A549 treated with GW870086 at 1 μM for 4 hours (cell line): ENCODE measurements at places on chromosomes 16 and 17. TPM values are rescaled to one million over a fixed set of nuclear protein-coding genes. Genes with fewer than 3 reads are reported as not detected.

The SLC13A2 gene
- total RNA-seq: 0.10 to 0.18 TPM (median 0.14 TPM) in 5 replicates

The FBXO39 gene
- total RNA-seq: not detected in 5 replicates

The KRT13 gene
- total RNA-seq: 0.24 to 0.87 TPM (median 0.39 TPM) in 5 replicates

The SLC52A1 gene
- total RNA-seq: 0.42 to 1.0 TPM (median 0.70 TPM) in 5 replicates

The DNAAF8 gene
- 0.75 to 1.1 TPM (median 0.79 TPM) in 5 replicates for total RNA-seq

The CHD9 gene
- 13.3 to 20.6 TPM (median 19.0 TPM) in 5 replicates for total RNA-seq

The HOXB7 gene
- total RNA-seq: 29.6 to 32.2 TPM (median 30.8 TPM) in 5 replicates

The FOXL1 gene
- total RNA-seq: 0.83 to 2.3 TPM (median 0.97 TPM) in 5 replicates

The KRT33A gene
- not detected in 5 replicates for total RNA-seq

The SMPD3 gene
- 0.07 to 0.29 TPM (median 0.08 TPM) in 5 replicates for total RNA-seq

The TBC1D3 gene
- total RNA-seq: not detected in 5 replicates

The MIS12 gene
- total RNA-seq: 12.4 to 17.3 TPM (median 16.7 TPM) in 5 replicates

The CCL14 gene
- not detected in 5 replicates for total RNA-seq

The CDH13 gene
- total RNA-seq: 0.02 to 0.03 TPM in 2 of 5 replicates, not detected in the others

The MAF gene
- 0.31 to 0.90 TPM (median 0.39 TPM) in 5 replicates for total RNA-seq

The CBLN1 gene
- total RNA-seq: 0.13 to 0.23 TPM in 2 of 5 replicates, not detected in the others

The ZSCAN10 gene
- total RNA-seq: 0.33 TPM in 1 of 5 replicates, not detected in the others

The RGS11 gene
- 3.9 to 5.5 TPM (median 5.0 TPM) in 5 replicates for total RNA-seq

The MMP25 gene
- 0.81 to 1.2 TPM (median 0.90 TPM) in 5 replicates for total RNA-seq

The ECI1 gene
- total RNA-seq: 47.7 to 92.0 TPM (median 91.2 TPM) in 5 replicates

The SPATA2L gene
- 9.7 to 12.5 TPM (median 11.6 TPM) in 5 replicates for total RNA-seq

The AOC3 gene
- total RNA-seq: 1.1 to 2.2 TPM (median 1.4 TPM) in 5 replicates

The TIMM22 gene
- 27.2 to 31.9 TPM (median 28.8 TPM) in 5 replicates for total RNA-seq

The P3H4 gene
- 25.8 to 38.7 TPM (median 35.0 TPM) in 5 replicates for total RNA-seq

The EVI2B gene
- total RNA-seq: 0.10 TPM in 1 of 5 replicates, not detected in the others

The CHD9NB gene
- 0.88 to 1.6 TPM (median 1.0 TPM) in 5 replicates for total RNA-seq

The MMD gene
- total RNA-seq: 28.5 to 37.0 TPM (median 34.7 TPM) in 5 replicates

The SCGB1C2 gene
- total RNA-seq: not detected in 5 replicates

The TPSG1 gene
- total RNA-seq: 0.15 to 0.16 TPM in 2 of 5 replicates, not detected in the others

The PRSS33 gene
- total RNA-seq: not detected in 5 replicates

The CD2BP2 gene
- total RNA-seq: 59.5 to 68.2 TPM (median 64.0 TPM) in 5 replicates

The CLEC18A gene
- total RNA-seq: 0.11 to 0.25 TPM (median 0.20 TPM) in 5 replicates

The ALDH3A2 gene
- total RNA-seq: 167 to 211 TPM (median 192 TPM) in 5 replicates

The B4GALNT2 gene
- total RNA-seq: 0.35 to 0.55 TPM (median 0.38 TPM) in 5 replicates

The FBXW10B gene
- 2.4 to 4.2 TPM (median 3.1 TPM) in 5 replicates for total RNA-seq

The ARMC5 gene
- total RNA-seq: 7.1 to 14.6 TPM (median 10.8 TPM) in 5 replicates

The CHST5 gene
- total RNA-seq: 0.05 to 0.10 TPM in 2 of 5 replicates, not detected in the others

The ACAP1 gene
- total RNA-seq: 1.7 to 5.4 TPM (median 3.1 TPM) in 5 replicates

The SPNS2 gene
- 10.8 to 21.8 TPM (median 16.4 TPM) in 5 replicates for total RNA-seq

The EPN3 gene
- total RNA-seq: 0.17 to 0.78 TPM (median 0.23 TPM) in 5 replicates

The KRT222 gene
- 0.19 to 0.52 TPM (median 0.44 TPM) in 4 of 5 replicates, not detected in the other for total RNA-seq
